Progenitor cell of endocrine pancreas (in vitro differentiated cells): ENCODE measurements at places on chromosomes 2 and 18. TPM values are rescaled to one million over a fixed set of nuclear protein-coding genes. Genes with fewer than 3 reads are reported as not detected.

- H3K27me3 ChIP-seq, result peaks cover 12% of the 10 kb centered on the region
- no peaks in the 10 kb centered on the region for H3K36me3 ChIP-seq
- no peak overlapping the region for H3K4me3 ChIP-seq
- peak; percentile 19 for DNase-seq
Observed at GRCh38 chr2:79887747-79888374, 375.0 kb downstream of the CTNNA2 start.

DNA sequence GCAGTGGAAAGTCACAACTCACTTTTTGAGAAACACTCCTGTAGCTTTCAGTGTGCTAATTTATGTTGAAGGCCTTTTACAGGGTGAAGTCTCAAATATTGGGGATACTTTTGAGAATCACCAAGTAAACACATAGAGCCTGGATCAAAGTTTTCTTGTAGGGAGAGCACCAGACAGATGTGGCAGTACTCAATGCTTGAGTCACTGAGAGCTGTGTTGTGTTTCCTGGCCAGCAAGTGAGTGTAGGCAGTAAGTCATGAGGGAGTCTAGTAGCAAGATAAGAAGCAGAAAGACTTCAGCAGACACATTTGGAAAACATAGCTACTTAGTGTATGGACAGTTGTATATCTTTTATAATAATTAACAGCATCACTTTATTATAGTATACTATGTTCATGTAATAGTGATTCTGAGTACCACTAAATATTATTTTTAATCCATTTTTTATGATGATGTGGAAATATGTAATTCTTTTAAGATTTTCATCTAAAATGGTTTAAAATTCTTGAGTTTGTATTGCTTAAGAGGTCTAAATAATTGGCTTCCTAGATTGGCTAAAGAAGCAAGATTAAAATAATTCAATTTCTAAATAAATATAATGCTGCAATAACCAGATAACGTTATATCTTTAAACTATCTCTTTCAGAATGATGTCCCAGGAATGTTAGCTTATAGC lies 12.8 kb downstream of the PSMD1 start:
- H3K4me1 ChIP-seq, result no peaks in the 10 kb centered on the region
- peaks cover 16% of the 10 kb centered on the region for H3K36me3 ChIP-seq
- no peak overlapping the region for H3K4me3 ChIP-seq

DNA sequence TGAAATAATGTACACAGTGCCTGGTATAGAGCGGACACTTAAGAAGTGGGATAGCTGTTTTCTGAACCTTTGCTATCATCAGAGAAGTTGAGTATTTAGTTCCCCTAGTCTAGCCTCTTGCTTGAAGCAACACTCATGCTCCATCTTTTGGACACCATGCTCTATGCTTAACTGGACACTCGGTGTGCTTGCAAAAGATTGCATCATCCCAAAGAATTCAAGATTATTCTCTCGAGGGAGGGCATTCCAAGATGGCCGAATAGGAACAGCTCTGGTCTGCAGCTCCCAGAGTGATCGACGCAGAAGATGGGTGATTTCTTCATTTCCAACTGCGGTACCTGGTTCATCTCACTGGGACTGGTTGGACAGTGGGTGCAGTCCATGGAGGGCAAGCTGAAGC lies 143.9 kb upstream of the FSHR start:
- H3K27ac ChIP-seq, result no peak overlapping the region
- no peak for DNase-seq
- peaks cover 4% of the 10 kb centered on the region for H3K4me1 ChIP-seq
- no peak overlapping the region for H3K4me3 ChIP-seq
- no peaks in the 10 kb centered on the region for H3K27me3 ChIP-seq

GRCh38 chr2:191629001-191629453 lies 48.9 kb upstream of the NABP1 start:
- H3K27ac ChIP-seq, result peak overlapping the region; percentile 2
- DNase-seq, result no peak
- no peak overlapping the region for H3K4me3 ChIP-seq
- H3K27me3 ChIP-seq, result no peaks in the 10 kb centered on the region
- H3K36me3 ChIP-seq, result no peaks in the 10 kb centered on the region

NCOA1 gene
- total RNA-seq, result 30.3 and 32.3 TPM in 2 replicates

DNA sequence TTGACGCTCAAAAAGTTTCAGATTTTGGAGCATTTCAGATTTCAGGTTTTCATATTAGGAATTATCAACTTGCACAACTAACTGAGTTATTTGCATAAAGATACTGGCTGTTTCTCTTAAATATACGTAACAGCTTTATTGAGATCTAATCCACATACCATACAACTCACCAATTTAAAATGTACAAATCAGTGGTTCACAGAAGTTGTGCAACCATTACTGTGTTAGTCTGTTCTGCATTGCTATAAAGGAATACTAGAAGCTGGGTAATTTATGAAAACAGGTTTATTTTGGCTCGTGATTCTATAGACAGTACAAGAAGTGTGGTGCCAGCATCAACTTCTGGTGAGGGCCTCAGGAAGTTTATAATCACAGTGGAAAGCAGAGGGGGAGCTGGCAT lies 8.2 kb downstream of the ATIC start:
- H3K36me3 ChIP-seq, result peaks cover 55% of the 10 kb centered on the region
- H3K4me1 ChIP-seq, result peaks cover under 1% of the 10 kb centered on the region
- no peak overlapping the region for H3K27ac ChIP-seq
- no peak for DNase-seq

- H3K27ac ChIP-seq, result no peak overlapping the region
- no peaks in the 10 kb centered on the region for H3K36me3 ChIP-seq
- H3K4me3 ChIP-seq, result no peak overlapping the region
- DNase-seq, result no peak
- H3K4me1 ChIP-seq, result peaks cover 2% of the 10 kb centered on the region
Observed at GRCh38 chr18:52615943-52616342, 275.9 kb downstream of the DCC start.
